ENCODE measurements at places on chromosomes 16 and 17.

DNA sequence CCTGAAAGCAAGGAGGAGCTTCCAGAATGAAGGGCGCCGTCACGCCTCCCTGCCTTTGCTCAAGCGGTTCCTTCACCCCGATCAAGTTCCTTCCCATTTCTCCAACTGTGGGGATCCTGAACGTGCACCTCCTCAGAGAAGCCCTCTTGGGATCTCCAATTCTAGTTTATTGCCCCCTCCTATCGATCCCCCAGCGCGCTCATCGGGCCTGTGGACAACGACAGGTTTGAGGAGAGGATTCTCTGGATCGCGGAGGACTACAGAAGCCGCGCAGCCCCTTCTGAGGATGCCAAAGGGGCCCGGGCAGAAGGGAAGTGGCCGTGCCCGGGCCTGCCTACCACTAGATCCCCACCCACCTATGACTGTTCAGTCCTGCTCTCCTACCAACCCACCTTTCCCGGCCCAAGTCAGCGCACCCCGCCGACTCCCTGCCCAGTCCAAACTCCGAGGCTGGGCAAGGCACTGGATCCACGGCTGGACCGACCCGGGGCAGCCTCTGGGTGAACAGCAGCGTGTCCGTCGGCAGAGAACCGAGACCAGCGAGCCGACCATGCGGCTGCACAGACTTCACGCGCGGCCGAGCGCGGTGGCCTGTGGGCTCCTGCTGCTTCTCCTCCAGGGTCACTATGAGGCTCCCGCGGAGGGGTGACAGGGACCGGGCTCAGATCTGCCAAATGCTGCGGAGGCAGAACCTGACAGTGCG lies 12.8 kb upstream of the CES3 start:
- DNase-seq = no peak

DNA sequence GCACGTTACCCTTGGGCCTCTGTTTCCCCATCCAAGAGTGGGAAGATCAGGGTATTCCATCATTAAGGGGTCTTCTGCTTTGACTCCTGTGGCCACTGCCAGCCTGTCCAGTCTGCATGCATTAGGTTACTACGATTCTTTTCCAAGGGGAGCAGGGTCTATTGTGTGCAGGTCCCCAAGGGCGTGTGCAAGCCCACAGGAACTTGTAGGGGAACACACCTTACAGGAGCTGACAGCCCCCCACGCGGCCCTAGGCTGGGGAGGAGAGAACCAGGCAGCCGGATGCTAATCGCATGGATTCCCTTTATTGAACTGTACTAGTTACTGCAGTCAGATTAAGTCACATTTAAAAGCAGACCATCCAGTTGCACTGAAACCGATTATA lies 116.7 kb downstream of the C16orf78 start:
- DNase-seq = no peak

- DNase-seq = no peak
These were observed 13.7 kb downstream of the TENT4B start for GRCh38 chr16:50166511-50167500.

DNA sequence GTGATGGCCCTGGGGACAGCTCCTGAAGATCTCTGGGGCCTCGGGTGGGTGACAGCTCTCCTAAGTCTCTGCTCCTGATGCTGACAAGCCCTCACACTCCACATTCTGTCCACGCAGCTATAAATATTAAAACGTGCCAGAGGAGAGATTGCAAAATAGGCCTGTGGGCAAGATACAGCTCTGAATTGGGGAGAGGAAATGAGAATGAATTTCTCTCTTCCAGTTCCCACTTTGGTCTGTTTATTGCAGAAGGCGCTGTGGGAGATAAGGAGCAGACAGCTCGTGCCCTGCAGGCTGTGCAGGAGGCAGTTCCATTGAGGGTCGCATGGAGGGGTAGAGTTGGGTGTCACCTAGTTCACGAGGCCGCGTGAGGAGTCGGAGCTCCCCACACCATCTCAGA lies 87.5 kb upstream of the SDK2 start:
- no peak for DNase-seq

GRCh38 chr17:45366691-45367090 lies 49.9 kb upstream of the MAP3K14 start:
- DNase-seq = no peak

- no peak for DNase-seq
These were observed 428.4 kb upstream of the CDH5 start for GRCh38 chr16:65938083-65938482.

GRCh38 chr17:35082073-35082657 lies 18.7 kb upstream of the RFFL start:
- DNase-seq = peak; percentile 75

- no peak for DNase-seq
These were observed 40.0 kb upstream of the CCL1 start for GRCh38 chr17:34403006-34403405.

DNA sequence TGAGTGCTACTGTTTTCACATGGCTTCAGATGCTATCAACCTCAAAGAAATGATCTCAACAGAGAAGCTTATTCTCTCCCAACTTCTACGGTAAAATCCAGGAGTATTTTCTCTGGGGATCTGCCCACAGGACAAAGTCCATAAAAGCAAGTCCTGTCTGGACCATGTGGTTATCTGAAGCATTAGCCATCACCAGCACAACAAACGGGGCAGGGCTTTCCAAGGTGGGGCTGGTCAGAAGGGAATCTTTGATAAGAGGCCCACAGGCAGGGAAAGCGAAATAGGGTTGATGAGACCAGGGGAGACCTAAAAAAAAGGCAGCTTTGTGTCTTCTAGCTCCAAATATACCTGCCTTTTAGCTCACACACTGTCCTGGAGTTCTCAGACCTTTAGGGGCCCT lies 38.7 kb upstream of the CACNG3 start:
- DNase-seq = no peak

- no peak for DNase-seq
These were observed 12.6 kb upstream of the POLR3E start for GRCh38 chr16:22284637-22285036.

DNA sequence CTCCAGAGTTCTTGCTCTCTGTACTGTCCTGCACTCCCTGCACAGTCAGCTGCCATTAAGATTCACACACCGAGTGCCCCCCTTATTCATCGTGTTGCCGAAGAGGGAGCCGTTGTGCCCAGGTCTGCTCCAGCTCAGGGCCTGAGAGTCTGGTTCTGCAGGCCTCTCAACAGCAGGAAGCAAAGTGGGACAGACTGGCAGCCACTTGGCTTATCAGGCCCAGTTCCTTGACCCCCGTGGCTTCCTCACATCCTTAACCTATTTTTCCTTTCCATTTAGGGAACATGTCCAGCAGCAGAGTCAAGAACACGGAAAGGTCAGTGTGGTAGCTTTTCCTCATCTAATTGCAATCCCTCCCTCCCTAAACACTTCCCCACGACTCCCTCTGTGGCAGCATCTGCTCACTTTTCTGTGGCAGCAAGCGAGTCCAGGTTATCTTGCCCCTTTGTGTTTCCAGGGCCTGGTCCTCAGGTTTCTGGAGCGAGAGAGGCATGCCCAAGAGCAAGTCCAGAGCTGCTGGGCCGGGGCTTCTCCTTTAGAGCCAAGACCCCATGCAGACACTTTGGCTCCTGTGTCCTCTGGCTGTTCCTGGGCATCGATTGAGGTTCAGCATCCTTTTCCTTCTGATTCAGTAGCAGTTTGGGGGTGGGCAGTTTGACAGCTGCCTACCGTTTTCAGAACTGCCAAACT lies 22.1 kb upstream of the ADAM11 start:
- no peak for DNase-seq

GRCh38 chr17:5769593-5770354 lies 185.5 kb upstream of the NLRP1 start:
- DNase-seq = peak; percentile 90

DNA sequence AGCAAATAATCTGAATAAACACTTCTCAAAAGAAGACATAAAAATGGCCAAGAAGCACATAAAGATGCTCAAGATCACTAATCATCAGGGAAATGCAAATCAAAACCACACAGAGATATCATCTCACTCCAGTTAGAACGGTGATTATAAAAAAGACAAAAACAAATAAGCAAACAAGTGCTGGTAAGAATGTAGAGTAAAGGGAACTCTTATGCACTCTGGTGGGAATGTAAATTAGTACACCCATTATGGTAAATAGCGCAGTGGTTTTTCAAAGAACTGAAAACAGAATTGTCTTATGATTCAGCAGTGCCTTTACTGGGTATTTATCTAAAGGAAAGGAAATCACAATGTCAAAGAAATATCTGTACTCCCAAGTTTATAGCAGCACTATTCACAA lies 343.2 kb downstream of the HAPSTR1 start:
- DNase-seq = no peak

DNA sequence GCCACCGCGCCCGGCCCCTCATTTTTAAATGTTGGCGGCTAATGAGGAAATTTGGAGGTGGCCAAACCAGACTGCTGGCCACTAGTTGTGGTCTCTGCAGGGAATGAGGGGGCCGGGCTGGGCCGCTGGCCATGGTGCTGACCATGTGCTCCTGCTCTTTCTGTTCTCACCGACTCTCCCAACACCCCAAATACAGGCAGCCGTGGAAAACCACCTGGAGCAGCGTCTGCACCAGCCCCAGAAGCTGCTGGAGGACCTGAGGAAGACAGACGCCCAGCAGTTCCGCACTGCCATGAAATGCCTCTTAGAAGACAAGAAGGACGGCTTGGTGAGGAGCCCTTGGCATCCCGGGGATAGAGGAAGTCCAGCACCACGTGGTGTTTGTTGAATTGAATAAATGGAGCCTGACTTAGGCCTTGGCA lies 21.3 kb downstream of the OTOA start:
- no peak for DNase-seq

- no peak for DNase-seq
These were observed 198.4 kb downstream of the CYB561 start for GRCh38 chr17:63247706-63248105.

DNA sequence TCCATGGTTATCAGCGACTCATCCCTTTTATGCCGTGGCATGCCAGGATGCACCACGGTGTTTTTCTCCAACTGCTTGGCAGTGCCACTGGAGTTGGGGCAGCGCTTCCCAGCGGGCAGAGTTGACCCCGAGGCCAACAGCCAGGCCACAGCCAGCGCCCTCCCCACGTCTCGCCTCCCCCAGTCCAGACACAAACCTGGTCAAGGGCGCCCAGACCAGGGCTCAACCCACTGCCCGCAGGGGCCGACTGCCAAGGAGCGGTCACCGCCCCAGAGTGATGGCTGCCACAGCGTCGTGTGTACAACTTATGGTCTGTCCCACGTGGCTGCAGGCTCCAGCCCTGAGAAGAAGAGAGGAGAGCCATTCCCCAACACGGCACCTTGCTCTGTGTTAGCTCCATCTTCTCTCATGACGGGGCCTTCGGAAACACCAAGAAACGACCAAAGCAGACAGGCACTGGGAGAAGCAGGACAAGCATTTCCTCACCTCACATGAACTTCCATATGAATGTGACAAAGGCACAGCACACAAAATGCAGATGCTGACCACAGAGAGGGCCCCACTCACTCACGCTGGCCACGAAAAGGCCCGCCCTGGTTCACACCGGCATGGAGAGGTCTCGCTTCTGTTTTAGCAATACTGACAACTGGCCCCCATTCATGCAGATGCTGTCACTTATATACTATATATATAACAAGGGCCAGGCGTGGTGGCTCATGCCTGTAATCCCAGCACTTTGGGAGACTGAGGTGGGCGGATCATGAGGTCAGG lies 27.0 kb downstream of the AXIN1 start:
- no peak for DNase-seq

DNA sequence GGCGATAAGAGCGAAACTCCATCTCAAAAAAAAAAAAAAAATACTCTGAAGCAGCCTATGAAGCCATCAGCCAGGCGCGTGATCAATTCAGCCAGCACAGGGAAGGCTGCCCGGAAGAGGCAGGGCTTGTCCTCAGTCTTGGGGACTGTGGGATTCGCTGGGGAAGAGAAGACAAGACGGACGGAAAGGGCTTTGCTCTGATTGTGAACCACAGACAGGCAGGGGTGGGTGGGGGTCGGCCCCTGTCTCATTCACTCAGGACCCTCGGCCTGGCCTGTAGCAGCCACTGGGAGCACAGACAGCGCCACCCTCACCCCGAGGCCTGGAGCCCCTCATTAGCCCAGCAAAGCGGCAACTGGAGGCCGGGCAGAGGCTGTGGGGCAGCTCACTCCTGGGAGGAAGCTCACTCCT lies 37.2 kb downstream of the ABR start:
- DNase-seq = no peak

DNA sequence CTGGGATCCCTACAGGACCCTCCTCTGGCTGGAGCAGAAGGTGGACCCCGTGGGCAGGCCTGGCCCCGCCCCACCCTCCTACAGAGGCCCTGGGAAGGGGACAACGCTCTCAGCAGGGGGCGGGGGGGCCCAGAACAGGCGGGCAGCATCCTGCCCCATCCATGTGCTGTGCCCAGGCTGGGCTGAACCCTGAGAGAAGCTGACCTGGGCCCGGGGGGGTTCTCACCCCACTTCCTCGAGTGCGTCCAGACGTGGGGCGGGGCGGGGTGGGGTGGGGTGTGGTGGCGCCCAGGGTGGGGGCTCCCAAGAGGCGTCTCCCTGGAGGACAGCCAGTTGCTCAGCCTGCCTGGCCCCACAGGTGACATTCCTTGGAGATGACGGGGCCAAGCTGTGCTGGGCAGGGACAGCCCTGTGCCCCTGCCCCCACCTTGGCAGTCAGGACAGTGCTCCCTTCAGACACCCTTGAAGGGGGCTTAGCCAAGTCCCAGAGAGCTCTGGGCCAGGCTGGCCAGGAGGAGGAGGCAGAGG lies 390 bp upstream of the UNC13D start:
- DNase-seq = no peak

- no peak for DNase-seq
These were observed 24.2 kb downstream of the CASKIN2 start for GRCh38 chr17:75490953-75491649.

- no peak for DNase-seq
These were observed 30.4 kb upstream of the ZC3H18 start for GRCh38 chr16:88539652-88540345.

DNA sequence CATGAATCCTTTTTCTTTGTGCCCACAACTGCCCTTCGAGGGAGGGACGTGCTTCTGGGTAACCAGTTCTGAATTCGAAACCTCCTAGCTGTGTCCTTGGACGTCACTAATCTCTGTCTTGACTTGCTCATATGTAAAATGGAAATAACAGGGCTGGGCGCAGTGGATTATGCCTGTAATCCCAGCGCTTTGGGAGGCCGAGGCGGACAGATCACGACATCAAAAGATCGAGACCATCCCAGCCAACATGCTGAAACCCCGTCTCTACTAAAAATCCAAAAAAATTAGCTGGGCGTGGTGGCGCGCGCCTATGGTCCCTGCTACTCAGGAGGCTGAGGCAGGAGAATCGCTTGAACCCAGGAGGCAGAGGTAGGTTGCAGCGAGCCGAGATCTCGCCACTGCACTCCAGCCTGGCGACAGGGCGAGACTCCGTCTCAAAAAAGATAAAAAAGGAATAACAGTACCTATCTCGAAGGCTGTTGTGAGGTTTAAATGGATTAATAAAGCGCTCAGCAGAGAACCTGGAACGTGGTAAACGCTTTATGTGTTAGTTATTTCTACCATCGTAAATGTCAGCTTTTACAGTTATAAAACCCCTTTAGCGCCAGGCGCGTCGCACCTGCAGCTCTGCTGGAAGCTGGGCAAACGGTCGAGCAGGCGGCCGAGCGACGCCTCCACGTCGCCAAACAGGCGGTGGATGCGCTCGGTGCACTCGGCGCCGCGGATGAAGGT lies 641 bp downstream of the COG8 start:
- no peak for DNase-seq

Measured in NCI-H1105 (cell line).